ENCODE measurements at places on chromosomes 7 and 10.

DNA sequence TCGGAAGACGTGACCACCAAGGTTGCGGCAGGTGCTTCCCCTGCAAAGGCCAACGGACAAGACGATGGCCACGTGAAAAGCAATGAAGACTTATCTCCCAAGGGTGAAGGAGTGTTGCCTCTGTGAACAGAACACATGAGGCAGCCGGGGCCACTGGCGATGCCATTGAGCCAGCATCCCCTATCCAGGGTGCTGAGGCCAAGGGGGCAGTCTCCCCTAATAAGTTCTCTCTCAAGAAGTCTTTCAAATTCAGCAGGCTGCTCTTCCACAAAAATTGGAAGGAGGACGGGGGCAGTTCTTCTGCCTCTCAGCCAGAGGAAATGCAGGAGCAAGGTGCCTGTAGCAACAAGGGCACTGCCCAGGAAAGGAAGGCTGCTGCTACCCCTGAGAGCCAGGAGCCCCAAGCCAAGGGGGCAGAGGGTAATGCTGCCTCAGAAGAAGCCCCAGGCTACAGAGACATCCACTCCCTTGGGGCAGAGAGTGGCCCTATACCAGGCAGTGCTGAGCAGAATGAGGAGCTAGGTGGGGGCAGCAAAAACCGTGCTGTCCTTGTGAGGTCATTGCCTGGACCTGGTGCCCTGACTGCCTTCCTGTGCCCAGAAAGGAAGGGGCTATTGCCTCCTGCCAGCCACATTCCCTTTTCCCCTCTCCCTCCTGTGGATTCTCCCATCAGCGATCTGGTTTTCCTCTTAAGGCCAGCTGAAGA lies 17.3 kb downstream of the NT5C2 start:
- no peak for DNase-seq

DNA sequence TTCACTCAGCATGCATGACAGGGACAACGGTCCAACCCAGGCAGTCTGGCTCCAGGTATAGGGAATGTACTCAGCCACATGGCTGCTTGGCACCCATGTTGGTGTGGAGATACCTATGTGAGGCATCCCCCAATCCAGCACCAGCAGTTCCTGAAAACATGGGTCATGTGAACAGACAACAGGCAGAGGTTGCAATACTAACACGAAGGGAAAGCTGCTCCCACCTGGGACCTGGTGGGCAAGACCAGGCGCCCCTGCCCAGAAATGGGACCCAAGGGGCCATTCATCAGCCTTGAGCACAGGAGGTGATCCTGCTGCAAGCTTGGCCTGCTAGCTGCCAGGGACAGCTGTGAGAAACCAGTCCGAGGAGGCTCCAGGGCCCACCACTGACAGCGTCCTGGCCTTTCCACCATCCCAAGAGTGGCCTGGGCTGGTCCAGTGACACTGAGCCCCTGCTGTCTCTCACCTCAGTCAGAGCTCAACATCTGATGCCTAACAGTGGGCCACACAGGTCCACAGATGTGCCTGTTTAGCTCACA lies 142.3 kb downstream of the ARHGAP22 start:
- no peak for DNase-seq

DNA sequence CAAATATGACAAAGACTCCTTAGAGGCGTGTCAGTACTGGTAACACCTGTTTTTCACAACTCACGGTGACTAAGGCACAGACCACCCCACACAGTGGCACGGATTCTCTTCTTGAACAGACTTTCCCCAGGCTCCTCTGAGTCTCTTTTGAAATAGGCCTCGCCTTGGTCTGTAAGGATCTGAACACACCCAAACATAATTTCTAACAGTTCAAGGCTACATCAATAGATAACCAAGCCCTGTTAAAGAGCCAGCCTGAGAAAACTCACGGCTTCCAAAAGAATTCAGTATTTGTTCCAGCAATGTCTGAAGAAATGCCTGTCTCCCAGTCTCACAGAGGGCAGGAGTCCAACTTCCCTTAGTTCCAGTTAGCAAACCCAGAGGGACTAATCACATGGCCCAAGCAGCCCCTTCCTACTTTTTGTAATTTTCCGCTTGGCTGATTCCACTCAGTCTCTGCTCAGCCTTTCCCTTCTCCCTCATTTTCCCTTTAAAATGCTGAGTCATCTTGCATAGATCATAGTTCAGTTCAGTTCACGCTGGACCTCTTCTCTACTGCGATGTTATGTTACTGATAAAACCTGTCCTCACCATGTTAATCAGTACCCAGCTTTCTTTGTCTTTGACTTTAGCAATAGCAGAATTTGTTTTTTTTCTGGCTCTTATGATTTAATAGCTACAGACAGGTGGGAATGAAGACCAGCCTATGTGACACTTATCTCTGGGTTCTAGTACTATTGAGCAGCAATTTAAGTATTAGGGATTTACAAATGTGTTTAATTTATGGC lies 22.6 kb upstream of the AKR1C3 start:
- DNase-seq: no peak

DNA sequence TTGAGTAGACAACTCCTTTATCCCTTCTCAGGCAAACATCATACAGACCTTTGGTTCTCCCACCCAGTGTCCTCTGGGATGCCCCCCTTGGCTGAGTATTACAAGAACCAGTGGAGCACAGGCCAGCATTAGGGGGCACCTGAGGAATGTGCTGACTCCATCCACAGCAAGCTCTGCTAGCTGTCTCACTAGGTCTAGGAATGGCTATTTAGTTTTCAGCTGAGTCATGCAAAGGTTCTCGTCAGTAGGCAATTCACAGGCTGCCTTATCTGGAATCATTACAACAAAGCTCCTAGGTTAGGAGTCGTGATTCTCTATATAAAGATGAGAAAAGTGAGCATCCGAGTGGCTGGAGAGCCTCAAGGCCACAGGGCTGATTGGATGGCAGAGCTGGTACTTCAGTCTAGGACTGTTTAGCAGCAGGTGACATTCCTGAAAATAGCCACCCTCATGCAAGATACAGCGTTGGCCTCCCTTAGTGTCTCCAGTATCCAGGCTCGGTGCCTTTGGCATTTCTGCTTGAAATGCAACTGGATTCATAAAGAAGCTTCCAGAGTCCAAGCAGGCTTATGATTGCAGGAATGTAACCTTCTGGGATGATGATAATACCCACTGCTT lies 75.8 kb downstream of the CDCA7L start:
- no peak for DNase-seq

GRCh38 chr7:66315192-66315591 lies 110.1 kb downstream of the TPST1 start:
- DNase-seq: no peak

GRCh38 chr7:95865716-95866371 lies 93.5 kb downstream of the DYNC1I1 start:
- no peak for DNase-seq

DNA sequence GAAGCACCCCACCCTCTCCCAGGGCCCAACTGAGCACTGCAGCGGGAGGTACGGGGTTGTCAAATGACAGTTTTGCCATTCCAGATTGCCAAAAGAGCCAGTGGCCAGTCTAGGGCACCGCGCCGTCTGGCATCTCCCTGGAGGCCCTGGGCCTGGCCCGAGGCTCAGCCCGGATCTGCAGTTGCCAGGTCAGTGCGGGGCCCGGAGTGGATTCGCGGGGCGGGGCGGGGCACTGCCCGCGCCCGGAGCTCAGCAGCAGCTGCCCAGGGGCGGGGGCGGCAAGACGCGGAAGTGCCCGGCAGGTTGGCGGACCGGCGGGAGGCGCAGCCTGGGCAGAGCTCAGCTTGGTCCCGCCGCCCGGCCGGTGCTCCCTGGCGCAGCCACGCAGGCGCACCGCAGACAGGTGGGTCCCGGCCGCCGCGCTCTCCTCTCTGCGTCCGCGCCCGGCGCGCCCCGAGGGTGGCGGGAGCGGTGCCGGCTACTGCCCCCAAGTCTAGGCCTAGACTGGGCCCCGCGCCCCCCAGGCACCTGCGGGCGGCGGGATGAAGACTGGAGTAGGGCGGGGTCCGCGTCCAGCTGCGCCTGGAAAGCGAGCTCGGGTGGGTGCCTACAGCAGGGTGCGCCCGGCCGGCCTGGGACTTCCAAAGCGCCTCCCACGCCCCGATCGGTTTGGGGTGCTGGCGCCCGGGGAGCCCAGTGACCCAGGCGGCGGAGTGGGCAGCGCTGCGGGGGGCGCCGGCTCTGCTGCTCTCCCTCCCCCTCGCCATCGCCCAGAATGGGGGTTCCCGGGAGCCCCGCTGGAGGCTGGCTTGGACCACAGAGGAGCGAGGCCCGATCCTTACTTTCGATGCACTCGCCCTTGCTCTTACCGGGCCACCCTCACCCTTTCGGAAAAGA lies at the start of gene IRF5:
IRF5 (plus strand) TSS at position 281 of the 897 bp plus-strand sequence. CDS start 4,155 bp downstream, outside the sequence.
- no peak for DNase-seq

DNA sequence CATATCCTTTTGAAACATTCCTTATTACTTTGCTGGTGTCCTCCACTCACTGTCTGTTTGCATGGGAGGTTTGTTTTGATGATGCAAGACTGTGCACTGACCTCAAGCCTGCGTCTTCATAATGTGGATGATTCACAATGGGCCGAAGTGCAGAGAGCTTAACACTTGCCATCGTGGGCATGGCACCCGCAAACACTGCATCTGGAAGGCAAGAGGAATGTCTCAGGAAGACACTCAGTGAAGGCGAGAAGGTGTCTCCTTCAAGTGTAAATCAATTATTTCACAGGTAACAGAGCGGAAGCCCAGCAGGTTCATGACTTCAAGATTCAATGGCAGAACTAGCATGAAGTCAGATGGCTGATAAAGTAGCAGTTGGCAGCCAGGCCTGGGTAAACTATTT lies 98.1 kb downstream of the DPY19L1 start:
- DNase-seq: no peak

GRCh38 chr10:132389433-132390169 lies 7.4 kb upstream of the PWWP2B start:
- DNase-seq: no peak

- no peak for DNase-seq
These were observed 61.1 kb downstream of the KCNMA1 start for GRCh38 chr10:77576444-77577032.

GRCh38 chr10:88108115-88108610 lies 244.7 kb downstream of the PTEN start:
- DNase-seq: no peak
